Kidney epithelial cell (primary cell): ENCODE measurements at places on chromosomes 2 and 18.

DNA sequence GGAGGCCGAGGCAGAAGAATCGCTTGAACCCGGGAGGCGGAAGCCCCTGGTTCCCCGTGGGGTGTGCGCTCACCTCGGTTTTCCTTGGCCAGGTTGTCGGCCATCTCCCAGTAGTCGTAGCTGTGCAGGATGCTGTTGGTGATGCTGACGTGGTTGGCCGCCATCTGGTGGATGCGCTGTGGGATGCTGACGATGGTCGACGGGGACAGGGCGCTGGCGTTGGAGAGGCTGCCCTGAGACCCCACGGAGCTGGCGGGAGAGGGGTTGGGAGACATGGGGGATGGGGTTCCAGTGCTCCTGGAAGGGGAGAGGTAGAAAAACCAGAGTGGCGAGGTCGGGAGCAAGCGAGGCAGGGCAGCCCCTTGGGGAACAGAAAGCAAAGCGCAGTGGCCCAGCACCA is 64.4 kb upstream of the REV1 start:
- no peak for DNase-seq

DNA sequence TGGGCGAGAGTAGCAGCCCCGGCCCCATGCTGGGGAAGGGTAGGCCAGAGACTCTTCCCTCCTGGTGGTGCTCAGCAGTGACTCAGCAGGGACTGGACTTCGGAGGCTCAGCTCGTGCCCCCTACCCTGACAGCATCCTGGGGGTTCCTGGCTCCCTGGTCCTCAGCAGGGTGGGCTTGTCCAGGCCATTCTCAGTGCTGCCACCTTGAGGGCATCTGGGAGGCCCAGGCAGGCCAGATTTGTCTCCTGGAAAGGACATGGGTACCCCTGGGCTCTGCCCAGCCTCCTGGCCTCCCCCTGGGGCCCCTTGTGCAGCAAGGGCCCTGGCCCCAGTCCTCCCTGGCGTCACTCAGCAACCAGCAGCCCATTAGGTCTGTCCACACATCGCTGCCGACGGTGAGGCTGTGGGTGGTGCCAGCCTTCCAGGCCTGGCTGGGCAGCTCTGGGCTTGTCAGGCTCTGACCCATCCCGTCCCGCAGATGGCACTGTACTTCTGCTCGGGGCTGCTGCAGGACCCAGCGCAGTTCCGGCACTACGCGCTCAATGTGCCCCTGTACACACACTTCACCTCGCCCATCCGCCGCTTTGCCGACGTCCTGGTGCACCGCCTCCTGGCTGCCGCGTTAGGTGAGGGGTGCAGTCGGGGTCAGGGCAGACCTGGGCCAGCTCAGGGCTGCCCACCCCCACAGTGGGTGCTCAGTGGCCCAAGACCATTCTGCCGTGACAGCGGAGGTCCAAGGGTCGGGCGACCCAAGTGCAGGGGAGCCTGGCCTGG is 45.0 kb upstream of the ALPP start:
- no peak for DNase-seq

- no peak for DNase-seq
Observed at GRCh38 chr2:39704540-39704939, 38.8 kb downstream of the TMEM178A start.

DNA sequence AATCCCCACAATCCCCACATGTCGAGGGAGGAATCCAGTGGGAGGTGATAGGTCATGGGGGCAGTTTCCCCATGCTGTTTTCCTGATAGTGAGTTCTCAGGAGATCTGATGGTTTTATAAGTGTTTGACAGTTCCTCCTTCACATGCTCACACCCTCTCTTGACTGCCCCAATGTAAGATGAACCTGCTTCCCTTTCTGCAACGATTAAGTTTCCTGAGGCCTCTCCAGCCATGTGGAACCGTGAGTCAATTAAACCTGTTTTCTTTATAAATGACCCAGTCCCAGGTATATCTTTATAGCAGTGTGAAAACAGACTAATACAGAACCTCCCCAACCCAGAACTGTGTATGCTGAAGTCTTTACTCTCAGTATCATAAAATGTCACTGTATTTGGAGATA is 289.5 kb upstream of the MMADHC start:
- DNase-seq, result no peak

DNA sequence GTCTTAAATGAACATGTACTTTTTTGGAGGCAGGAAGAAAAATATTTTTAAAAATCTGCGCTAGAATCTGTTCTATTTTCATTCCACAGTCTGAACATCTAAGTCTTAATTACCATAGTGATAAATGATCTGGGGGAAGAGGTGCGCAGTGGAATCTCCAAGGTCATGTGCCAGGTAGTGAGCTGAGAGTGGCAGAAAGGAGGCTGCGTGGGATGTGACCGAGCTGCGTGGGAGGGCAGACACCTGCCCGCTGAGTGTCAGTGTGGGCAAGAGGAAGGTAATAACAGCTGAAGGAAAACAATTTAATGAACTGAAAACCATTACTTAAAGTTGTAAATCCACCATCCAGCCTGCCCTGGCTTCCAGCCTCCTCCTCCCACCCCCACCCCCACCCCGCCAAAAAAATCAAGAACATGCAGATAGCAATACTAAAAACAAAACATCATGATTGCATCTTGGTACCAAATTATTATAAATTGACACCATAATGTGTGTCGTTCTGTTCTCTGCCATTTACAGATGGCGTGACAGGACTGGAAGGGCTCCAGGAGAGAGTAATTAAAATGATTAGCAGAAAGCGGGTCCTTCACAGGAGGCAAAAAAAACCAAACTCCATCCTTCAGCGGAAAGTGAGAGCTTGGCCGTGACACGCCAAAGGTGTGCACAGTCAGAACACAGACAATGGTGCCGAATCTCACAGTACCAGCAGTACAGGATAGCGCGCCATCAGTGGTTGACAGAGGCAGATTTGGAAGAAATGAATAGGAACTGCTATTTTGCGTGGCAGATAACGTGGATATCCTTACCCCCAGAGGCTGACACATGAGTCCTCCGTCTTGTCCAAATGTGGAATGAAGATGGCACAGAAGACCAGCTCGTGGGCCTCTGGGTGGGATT is 11.4 kb upstream of the DTNB start:
- DNase-seq, result no peak

DNA sequence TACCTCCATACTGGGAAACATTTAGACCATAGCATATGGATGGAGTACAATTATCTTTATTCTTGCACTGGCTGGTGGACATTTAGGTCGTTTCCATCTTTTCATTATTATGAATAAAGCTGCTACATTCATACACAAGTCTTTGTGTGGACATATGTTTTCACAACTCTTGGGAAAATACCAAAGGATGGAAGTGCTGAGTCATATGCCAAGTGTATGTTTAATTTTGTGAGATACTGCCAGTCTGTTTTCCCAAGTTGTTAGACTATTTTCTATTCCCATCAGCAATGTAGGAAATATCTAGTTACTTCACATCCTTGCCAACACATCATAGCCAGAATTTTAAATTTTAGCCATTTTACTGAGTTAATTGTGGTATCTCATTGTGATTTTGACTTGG is 91.5 kb downstream of the GALNT13 start:
- no peak for DNase-seq

DNA sequence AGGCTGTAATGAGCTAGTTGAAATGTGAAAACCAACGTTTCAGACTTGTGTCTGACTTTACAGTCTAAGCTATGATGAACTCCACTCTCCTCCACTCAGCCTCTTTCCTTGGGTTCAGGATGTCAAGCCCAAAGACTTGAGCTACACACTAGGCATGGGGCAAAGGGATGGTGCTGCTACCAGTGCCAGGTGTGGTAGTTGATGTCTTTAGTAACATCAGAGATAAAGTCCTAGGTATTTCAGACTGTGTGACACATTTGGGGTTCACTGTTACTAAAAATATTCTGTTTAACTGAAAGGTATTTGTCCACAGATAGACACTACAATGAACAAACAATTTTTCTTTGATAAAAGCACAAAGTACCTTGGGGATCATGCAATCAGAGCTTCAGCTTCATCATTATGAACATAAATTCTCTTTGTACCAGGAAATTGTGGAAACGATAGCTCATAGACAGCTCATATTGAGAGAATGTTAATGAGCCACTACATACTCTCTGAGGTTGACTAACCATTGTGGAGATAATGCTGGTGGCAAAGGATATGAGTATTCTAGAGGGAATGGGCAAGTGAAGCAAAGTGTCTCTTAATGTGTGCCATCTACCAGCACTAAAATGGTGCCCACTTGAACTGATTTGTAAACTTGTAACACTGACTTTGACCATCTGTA is 253.7 kb upstream of the THUMPD2 start:
- DNase-seq, result peak; percentile 56

DNA sequence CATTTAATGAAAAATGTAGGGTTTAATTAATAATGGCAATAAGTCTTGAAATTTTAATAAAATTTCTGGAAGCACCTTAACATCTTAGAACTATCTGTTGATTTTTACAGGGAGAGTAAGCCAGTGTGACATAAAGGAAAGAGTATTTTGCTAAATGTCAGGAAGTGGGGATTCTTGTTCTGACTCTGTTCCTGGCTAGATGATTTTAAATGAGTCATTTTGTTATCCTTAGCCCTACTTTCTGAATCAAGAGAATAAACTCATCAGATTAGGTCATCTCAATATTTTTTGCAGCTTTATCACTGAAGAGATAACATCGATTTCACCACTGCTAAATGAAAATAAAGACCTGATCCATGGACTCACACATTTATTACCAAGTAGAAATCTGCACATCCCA is 377.5 kb upstream of the CYRIA start:
- no peak for DNase-seq

DNA sequence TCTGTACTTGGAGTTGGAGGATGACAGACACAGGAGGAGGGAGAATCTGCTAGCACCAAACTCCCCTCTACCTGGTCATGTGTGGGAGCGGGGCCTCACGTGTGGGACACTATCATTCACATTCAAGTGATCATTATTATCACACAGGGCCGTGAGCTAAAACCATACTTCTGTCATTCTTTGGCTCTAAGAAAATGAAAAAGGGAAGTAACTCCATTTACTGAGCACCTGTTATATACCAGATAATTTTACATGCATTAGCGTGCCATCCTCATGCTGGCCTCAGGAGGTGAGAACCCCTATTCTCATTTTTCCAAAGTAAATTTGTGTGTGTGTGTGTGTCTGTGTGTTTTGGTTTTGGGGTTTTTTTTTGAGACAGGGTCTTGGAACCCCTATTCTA is 150.1 kb downstream of the GLI2 start:
- DNase-seq, result no peak

- DNase-seq, result no peak
Observed at GRCh38 chr2:29560566-29560965, 360.8 kb downstream of the ALK start.

- DNase-seq, result no peak
Observed at GRCh38 chr2:32289165-32289999, 11.7 kb downstream of the YIPF4 start.

DNA sequence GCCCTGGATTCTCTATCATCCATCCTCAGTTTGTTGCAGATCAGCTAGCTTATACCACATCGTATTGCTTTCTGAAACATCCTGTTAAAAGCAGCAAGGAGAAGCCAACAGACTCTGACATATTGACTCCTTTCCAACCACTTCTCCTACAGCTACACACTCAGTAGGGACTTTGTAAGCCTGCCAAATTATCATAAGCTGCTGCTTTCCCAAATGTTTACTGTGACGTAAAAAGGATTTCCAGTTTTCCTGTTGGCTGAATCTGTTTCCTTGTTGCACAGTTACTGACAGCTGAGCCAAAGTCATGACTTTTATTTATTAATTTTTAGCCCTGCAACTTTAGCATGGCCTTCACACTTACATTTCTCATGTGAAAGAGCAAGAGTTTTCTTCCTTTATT is 294.3 kb downstream of the KCNJ3 start:
- no peak for DNase-seq

- no peak for DNase-seq
Observed at GRCh38 chr2:168896783-168897182, 4.3 kb upstream of the G6PC2 start.

DNA sequence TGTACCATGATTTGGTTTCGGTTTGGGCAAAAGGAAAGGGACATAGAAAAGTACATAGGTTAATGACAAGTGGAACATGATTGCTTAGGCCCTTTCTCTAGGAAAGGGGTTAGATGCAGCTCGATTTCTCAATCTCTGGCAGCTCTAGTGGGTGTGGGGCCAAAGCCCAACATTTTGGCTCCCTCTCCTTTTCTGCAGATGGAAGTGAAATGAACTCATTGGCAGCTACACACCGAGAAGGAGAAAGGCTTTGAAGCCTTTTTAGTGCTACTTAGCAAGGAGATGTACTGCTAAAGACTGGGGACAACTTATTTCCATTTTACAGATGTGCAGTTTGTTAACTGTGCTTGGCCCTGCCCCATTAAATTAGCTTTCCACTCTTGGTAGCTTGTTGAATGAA is 93.8 kb downstream of the LYPD6B start:
- DNase-seq, result no peak
